ENCODE measurements at places on chromosomes 5 and 9.

- DNase-seq: no peak
Observed at GRCh38 chr5:1245905-1246576, 20.9 kb downstream of the SLC6A18 start.

GRCh38 chr5:16550316-16550952 lies 66.4 kb downstream of the RETREG1 start:
- peak; percentile 45 for DNase-seq

- no peak for DNase-seq
Observed at GRCh38 chr9:16370647-16371046, 499.8 kb downstream of the BNC2 start.

- peak; percentile 87 for DNase-seq
Observed at GRCh38 chr9:72477930-72478518, 43.4 kb upstream of the TMC1 start.

DNA sequence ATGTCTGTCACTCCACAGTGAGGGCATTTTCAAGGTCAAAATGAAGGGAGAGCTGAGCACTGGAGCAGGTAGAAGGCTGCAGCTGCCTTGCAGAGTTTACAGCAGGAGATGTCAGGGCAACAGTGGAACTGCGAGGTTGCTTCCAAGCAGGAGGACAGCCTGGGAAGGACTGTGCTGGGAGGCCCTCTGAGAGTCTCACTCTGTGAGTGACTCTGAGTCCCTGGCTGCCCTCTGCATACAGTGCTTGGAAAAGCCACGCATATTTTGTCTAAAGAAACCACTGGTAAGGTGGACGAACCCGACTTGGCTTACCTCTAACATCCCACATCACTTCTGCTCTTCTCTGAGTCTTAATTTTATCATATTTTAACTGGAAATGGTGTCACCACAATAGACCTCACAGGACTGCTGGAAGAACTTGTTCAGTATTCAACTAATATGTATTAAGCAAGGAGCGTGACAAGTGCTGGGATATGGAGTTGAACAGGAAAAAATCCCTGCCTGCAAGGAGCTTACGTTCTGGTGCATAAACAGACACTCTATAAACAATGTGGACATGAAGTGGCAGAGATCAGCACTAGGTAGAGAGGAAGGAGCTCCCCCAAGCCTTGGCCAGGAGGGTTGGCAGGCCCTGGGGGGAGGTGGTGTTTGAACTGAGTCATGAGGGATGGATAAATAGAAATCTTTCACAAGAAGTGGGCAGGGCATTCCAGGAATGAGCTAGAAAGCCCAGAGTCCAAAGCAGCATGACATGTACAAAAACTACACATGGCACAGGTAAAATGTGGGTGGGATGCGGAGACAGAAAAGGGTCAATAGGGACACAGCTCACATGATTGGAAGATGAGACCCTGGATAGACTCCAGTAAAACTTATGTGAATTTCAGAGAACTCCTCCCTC lies 64.0 kb upstream of the FOXE1 start:
- no peak for DNase-seq

DNA sequence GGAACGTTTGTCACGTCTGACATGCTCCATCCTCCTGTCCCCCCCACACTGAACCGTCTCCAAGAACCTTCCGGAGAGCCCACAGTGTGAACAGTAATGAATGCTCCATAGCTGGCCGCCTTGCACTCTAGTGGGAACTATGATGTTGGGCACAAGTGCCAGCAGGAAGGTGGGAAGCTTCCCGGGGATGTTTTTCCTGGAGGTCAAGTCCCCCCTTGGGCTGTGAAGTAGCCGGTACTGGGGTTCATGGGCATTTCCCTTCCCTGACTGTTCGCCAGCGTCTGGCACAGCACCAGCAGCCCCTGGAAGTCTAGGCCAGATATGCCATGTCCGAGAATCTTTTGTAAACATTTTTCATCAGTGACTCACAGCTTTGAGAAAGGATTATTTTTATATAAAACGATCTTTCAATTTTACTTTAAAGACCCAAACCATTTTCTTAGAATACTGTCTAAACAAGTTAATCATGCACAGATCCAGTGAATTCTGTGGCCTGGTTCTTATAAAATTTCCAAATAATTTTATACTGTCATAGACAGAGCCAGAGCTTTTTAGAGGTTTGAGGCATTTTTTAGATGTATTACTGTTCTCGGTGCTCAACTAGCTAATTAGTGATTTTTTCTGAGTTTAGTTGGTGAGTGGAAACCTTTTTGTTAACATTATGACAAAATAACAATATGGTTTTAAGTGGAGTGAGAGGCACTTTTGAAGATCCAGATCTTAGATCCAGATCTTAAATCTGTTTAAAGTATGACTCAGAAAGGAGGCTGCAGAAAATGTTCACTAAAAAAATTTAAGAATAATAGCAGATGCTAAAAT lies 11.6 kb downstream of the ABL1 start:
- peak; percentile 94 for DNase-seq

DNA sequence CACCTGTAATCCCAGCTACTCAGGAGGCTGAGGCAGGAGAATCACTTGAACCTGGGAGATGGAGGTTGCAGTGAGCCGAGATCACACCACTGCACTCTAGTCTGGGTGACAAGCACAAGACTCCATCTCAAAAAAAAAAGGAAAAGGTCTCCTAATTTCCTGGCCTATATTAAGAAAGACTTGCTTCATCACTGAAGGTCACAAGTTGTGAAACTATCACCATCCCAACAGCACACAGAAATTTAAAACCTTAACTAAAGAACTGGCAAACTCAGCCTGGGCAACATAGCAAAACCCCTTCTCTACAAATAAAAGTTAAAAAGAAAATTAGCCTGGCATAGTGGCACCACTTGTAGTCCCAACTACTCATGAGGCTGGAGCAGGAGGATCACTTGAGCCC lies 17.2 kb downstream of the FRMD3 start:
- no peak for DNase-seq

- no peak for DNase-seq
Observed at GRCh38 chr5:82777106-82777505, 300.1 kb downstream of the TMEM167A start.

DNA sequence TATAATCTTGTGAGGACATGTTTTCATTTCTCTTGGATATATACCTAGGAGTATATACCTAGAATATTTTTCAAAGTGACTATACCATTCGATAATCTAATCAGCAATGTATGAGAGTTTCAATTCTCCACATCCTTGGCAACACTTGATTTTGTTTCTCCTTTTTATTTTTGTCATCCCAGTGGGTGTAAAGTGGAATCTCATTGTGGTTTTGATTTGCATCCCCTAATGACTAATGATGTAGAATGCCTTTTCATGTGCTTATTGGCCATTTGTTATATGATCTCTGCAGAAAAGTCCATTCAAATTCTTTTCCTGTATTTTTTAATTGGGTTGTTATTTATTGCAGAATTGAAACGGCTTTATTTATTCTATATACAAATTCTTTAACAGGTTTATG lies 15.2 kb downstream of the ZCCHC9 start:
- DNase-seq: no peak

DNA sequence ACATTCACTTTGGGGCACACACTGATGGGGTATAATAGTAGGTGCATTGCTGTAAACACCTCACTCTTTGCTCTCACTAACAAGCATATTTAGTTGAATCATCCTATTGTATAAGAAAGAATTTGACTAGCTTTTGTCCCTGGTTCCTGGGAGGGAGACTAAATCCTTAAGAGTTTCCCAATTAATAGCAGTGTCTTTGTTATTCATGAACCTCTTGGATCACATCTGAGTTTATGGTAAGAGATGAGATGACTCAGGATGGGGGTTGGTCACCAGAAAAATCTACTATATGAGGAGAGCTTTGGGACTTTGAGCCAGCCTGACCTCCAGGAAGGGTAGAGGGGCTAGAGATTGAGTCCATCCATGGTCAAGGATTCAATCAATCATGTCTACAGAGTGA lies 56.8 kb downstream of the PUM3 start:
- DNase-seq: peak; percentile 39

DNA sequence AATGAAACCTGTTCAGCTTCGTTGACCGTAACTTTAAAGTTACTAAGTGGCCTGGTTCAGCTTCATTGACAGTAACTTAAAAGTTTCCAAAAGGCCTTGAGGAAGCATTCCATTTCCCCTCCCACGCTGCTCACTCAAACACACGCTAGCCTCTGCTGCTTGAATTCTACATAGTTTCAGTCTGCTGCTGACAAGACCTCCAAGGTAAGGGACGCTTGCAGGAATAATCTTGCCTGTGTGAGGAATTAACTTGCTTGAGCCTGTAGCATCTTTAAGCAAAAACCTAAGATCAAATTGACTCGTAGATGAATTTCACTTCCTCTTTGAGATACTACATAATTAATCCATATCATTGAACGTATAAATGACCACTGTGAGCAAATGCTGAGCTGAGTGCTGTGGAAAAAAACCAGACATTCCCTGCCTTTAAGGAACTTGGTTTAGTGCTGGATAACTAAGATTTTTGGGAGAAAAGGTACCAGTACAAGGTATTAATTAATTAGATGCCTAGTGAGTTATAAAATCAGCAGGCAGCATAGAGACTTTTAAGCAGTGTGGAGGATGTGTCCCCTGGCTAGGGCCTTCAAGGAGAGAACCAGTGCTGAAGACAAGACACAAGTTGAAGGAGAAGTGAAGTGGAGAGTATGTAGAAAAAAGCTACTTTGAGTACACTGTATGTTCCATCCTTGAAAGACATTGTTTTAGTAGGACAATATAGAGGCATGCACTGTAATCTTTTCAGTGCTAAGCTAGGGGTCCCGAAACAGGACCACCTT lies 39.2 kb downstream of the GRAMD2B start:
- DNase-seq: no peak

- peak; percentile 99 for DNase-seq
Observed at GRCh38 chr5:17249029-17249634, 31.7 kb downstream of the BASP1 start.

GRCh38 chr5:72817076-72817481 lies 618 bp downstream of the TNPO1 start:
- peak; percentile 49 for DNase-seq

GRCh38 chr9:82302968-82303655 lies 314.5 kb downstream of the SPATA31D1 start:
- DNase-seq: no peak

GRCh38 chr5:56757077-56757476 lies 58.3 kb upstream of the MAP3K1 start:
- DNase-seq: peak; percentile 64

DNA sequence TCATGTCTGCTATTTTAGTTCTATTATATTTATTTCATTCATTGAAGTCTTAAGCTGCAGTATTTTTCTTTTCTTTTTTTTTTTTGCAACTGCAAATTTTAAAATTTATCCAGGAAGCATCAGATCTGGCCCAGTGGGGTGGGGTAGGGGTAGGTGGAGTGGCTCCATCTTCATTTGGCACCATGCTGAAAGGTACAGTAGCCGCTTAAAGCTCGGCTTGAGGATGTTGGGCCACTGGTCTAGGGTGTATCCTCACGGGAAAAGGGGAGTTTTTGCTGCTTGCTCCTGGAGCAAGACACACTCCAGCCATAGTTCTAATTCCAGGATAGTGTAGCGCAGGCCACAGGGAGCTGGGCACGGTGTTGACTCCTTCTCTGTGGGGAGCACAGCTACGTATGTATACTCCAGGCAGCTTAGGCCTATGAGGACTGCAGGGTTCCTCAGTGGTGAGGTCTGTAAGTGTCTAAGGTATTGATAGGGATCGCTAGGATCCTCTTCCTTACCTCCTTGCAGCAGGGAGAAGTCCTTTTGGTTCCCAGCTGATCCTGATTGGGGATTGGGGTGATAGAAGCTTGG lies 22.7 kb downstream of the RCL1 start:
- no peak for DNase-seq

DNA sequence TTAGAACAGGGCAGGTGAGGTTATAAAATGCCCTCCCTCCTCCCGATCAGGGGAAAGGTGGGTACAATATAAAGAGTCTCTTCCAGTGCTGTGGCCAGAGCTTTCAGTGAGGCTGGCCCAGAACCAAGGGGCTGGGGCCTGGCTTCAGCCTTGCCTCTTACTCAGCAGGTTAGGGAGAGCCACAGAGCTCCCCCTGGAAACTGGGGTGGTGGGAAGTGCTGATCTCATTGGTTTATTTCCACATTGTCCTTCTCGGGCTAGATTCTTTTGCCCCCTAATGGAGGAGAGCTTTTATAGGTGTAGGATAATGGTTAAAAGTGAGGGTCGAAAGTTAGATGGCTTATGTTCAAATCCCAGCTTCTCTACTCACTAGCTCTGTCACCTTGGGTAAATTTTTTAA lies 186.7 kb upstream of the TBC1D2 start:
- DNase-seq: no peak

GRCh38 chr5:149397530-149397929 lies 18.4 kb upstream of the IL17B start:
- peak; percentile 95 for DNase-seq

- DNase-seq: peak; percentile 80
Observed at GRCh38 chr5:168879929-168880328, 300.8 kb upstream of the PANK3 start.

DNA sequence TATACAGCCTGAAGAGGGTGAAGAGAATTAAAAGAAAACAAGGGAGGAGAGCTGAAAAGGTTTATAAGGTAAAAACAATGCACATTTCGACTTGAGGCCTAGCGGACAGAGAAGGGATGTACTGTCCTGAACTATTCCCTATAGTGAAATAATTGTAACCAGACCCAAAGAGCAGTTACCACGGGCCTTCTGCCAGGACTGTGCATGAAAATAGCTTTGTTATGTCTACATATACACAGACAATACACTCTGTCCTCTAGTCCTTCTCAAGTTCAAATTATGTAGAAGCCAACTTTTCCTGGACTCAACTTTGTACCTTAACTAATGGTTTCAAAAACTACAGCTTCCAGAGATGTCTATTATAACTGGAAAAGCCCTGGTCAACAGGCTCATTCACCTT lies 223.7 kb downstream of the PCSK5 start:
- peak; percentile 60 for DNase-seq

- no peak for DNase-seq
Observed at GRCh38 chr9:107534510-107535078, 45.0 kb upstream of the KLF4 start.

DNA sequence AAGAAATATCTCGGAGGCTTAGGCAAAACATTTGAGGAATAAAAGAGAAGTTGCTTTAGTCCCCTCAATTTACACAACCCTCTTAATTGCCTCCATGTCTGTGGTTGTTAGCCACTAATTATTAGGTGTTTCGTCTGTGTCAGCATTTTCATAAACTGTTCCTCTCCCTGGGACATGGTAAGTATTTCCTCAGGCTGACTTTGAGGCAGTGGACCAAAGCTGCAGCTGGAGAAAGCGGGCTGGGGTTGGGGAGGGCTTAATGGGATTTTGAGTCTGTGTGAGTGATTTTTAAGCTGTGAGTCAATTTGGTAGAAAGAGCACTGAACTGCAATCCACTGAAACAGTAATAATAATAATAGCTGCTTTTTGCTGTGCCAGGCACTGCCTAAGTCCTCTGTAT lies 13.0 kb upstream of the TTC1 start:
- no peak for DNase-seq

- DNase-seq: no peak
Observed at GRCh38 chr5:5575461-5575860, 153.0 kb downstream of the ICE1 start.

DNA sequence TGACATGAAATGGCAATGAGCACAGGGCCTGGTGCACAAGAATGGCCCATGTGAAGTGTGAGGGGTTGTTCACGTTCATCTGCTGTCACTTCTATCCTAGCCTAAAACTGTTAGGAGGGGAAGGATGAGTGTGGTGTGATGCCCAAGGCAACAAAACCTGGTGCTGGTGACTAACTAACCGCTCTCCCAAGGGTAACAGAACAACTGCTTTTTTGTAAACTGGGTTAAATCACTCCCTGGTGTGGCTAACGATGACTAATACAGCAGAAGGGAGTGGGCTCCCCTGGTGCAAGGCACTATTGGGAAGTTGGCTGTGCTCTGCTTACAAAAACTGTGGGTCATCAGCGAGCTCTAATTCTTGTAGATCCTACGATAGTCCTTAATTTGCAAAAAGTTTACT lies 103.2 kb upstream of the VCAN start:
- DNase-seq: peak; percentile 85

- DNase-seq: no peak
Observed at GRCh38 chr9:134055981-134056461, 11.8 kb downstream of the BRD3 start.

All from fibroblast of skin of back (primary cell).